ENCODE measurements at places on chromosomes 11 and 22. TPM values are rescaled to one million over a fixed set of nuclear protein-coding genes. Genes with fewer than 3 reads are reported as not detected.

The ZP1 gene
- total RNA-seq: not detected

The NEFH gene
- 0.41 TPM for total RNA-seq

The NPAS4 gene
- total RNA-seq: under 0.01 TPM

The OR51I1 gene
- not detected for total RNA-seq

The MRGPRX3 gene
- total RNA-seq: not detected

The KIF18A gene
- total RNA-seq: 4.9 TPM

Measured in frontal cortex (tissue), 4 donors.